ENCODE measurements at places on chromosomes 5 and 9. TPM values are rescaled to one million over a fixed set of nuclear protein-coding genes. Genes with fewer than 3 reads are reported as not detected.

Gene SPATA9
- not detected for total RNA-seq

Gene NINJ1
- total RNA-seq, result 46.4 TPM

Gene F2RL2
- total RNA-seq, result 3.4 TPM

Gene RNF208
- total RNA-seq, result 22.2 TPM

Gene PCDHB4
- 1.3 TPM for total RNA-seq

Measured in cardiac septum (tissue), 1 donor.